ENCODE measurements at places on chromosomes 12 and 14. TPM values are rescaled to one million over a fixed set of nuclear protein-coding genes. Genes with fewer than 3 reads are reported as not detected.

GRCh38 chr12:60205500-60205899 lies 609.7 kb downstream of the SLC16A7 start:
- ATAC-seq: no peak

GRCh38 chr14:61217516-61217915 lies 63.6 kb downstream of the TMEM30B start:
- no peak for ATAC-seq

- ATAC-seq: no peak
Observed at GRCh38 chr14:103767336-103767894, 51.8 kb downstream of the ZFYVE21 start.

- peak; percentile 82 for ATAC-seq
Observed at GRCh38 chr12:54993181-54993835, 8.7 kb upstream of the TESPA1 start.

- ATAC-seq: no peak
Observed at GRCh38 chr12:100553936-100554335, 19.5 kb upstream of the GAS2L3 start.

KRT73 gene
- not detected for total RNA-seq

HPD gene
- total RNA-seq: 0.28 TPM

ABCC9 gene
- 3.0 TPM for total RNA-seq

Measured in esophagus mucosa (tissue), 1 donor.